ENCODE measurements at places on chromosomes 5 and 9.

DNA sequence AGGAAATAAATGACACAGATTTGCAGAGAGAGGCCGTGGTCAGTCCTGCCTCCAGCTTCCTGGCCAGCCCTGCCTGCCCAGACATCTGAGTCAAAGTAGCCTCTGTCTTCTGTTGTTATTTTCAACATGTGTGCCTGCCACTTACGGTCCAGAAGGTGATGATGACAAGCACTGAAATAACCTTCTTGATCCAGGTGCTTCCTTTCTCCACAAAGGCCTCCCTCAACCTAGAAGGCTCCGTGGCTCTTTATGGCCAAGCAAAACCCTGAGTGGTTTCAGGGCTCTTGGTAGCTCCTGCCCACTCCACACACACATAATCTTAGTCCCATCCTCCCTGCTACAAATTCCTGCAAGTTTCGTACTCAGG, 34.1 kb upstream of the SLC6A19 start:
- DNase-seq = no peak

- DNase-seq = no peak
Observed at GRCh38 chr5:151107084-151107483, 26.2 kb upstream of the TNIP1 start.

GRCh38 chr9:90340421-90340820, 302.2 kb downstream of the DIRAS2 start:
- DNase-seq = no peak

GRCh38 chr9:89637787-89638186, 33.0 kb downstream of the GADD45G start:
- DNase-seq = no peak

DNA sequence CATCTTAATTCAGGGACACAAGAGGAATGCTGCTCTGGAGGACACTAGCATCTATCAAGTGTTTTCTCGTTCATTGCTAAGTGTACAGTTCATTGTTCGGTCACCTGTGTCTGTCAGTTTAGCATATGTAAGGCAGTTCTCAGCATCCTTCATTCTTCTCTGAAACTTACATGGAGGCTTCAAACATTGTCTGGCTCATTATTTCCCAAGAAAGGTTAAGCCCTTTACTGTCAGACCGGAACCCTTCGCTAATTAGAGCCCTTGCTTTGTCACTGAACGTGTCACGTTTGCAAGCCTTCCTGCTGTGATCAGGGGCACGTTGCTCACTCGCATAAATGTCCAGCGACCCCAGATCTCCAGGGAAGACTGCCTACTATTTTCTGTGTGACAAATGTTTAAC, 62.3 kb upstream of the RIOK2 start:
- DNase-seq = no peak

DNA sequence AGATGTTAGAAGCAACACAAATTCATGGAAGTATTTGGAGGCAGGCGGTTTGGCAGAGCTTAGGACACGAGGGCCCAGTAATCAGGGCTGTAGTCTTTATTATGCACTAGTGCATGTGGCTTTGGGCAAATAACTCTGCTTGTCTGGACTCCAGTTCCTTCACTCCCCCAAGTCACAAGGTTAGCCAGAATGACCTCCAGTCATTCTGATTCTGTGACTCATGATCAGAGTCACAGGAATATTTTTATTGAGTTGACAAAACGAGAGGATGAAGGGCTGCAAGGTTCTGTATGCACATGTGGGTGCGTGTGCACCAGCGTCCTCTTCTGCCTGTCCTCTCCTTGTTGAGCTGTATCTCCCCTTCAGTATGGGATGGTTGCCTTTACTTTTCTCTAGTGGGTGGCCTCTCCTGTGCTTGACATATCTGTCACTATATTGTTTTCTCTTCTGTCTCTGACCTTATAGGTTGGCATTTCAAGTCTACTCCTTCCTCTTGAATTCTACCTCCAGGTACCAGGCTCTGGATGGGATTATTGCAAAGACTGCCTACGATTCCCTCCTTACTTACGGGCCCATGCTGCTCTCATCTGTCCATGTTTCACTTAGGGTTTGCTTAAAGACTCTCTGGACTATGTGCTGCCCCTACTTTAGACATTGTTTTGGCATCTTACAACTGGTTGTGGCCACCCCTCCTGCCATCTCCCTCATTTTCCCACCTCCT, 94.6 kb downstream of the KDM4C start:
- no peak for DNase-seq

- no peak for DNase-seq
Observed at GRCh38 chr5:94810281-94810680, 191.8 kb downstream of the SLF1 start.

DNA sequence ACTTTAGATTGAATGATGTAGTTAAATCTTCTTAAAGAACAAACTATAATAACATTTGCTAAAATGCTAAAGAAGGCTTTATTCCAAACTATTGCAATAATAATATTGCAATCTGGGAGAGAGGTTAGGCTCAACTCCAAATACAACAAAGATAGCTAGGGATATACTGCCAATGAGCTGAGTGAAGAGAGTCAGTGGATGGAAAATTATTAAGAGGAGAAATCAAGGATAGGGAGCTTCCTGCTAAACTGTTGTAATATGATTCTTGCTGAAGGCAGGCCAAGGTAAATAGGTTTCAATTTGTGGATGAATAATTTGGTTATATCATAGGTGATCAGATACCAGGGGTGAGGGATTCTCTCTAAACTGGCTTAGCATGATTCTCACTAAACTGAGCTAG, 1651.5 kb downstream of the EFNA5 start:
- no peak for DNase-seq

DNA sequence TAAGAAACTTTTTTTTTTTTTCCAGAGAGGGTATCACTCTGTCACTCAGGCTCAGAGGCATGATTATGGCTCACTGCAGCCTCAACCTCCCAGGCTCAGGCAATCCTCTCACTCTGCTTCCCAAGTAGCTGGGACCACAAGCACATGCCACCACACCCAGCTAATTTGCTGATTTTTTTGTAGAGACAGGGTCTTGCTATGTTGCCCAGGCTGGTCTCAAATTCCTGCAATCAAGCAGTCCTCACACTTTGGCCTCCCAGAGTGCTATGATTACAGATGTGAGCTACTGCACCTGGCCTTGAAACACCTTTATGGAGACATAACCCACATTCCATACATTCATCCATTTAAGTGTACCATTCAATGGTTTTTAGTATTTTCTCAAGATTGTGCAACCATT, 23.7 kb upstream of the CCDC180 start:
- no peak for DNase-seq

GRCh38 chr5:39376293-39376714, 12.0 kb upstream of the C9 start:
- DNase-seq = no peak

GRCh38 chr9:79026316-79026715, 545.4 kb upstream of the TLE4 start:
- no peak for DNase-seq

- DNase-seq = no peak
Observed at GRCh38 chr5:116068028-116068632, 16.7 kb upstream of the COMMD10 start.

GRCh38 chr5:16809395-16810207, 126.5 kb downstream of the MYO10 start:
- DNase-seq = no peak

GRCh38 chr5:135533334-135533733, 2.4 kb downstream of the NEUROG1 start:
- DNase-seq = no peak

DNA sequence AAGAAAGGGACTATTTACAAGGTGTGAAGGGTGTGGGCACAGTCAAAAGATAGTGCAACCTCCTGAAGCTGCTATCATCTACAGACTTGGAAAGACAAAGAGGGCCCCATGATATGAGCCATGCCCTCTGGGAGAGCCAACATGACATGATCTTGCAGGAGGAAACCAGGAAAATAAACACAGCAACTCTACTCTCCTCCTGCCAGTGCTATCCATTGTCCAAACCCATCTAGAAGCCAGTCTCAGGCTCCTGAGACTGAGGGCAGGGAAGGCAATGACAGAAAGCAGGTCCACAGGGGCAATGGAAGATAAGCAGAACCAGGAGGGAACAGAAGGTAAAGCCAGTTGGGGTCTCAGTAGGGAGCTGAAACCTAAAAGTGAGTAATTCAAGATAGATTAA, 37.1 kb downstream of the PLPP1 start:
- no peak for DNase-seq

GRCh38 chr9:33140401-33141360, 26.5 kb downstream of the B4GALT1 start:
- no peak for DNase-seq

DNA sequence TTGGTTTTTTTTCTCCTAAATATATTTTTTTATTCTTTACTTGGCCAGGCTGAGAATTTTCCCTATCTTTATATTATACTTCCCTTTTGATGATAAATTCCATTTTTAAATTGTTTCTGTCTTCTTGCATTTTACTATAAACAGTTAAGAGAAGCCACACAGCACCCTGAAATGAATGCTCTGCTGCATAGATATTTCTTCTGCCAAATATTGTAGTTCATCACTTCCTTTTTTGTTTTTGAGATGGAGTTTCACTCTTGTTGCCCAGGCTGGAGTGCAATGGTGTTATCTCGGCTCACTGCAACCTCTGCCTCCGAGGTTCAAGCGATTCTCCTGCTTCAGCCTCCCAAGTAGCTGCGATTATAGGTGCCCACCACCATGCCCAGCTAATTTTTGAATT, 8.5 kb upstream of the INIP start:
- DNase-seq = no peak

DNA sequence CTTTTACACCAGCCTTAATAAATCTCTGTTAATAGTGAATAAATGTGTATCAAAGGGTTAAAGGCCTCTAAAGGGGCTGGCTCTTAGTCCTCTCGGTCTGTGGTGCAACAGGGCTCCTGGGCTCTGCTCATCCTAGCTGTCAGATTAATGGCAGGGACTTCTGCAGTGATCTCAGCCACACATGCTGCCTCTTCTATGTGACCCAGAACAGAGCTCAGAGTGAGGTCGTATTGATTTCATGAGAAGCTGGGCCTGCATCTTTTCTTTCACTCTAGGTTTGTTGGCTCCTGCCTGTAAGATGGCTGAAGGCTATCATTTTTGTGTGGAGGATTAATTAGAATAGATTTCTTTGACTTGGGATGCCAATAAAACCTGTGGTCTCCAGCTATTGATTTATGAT, 165.0 kb upstream of the GLRA1 start:
- no peak for DNase-seq

DNA sequence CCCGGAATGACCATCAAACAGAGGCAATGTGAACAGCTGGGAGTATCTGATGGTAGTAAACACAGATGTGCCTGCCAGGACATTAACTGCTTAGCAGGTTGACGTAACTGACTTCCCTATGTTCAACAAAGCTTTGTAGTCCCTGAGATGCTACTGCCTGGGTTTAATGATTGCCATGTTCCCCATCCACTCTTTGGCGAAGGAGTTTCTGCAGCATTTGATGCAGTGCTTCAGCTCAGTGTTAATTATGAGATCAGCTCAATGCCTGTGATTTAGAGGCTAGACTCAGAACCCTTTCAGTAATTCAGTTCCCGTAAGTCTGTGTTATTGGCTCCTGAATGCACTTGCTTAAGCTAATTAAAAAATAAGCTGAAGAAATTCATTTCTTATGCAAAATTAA, 547.3 kb upstream of the ZNF608 start:
- DNase-seq = no peak

GRCh38 chr9:111030492-111030891, 7.8 kb downstream of the LPAR1 start:
- no peak for DNase-seq

DNA sequence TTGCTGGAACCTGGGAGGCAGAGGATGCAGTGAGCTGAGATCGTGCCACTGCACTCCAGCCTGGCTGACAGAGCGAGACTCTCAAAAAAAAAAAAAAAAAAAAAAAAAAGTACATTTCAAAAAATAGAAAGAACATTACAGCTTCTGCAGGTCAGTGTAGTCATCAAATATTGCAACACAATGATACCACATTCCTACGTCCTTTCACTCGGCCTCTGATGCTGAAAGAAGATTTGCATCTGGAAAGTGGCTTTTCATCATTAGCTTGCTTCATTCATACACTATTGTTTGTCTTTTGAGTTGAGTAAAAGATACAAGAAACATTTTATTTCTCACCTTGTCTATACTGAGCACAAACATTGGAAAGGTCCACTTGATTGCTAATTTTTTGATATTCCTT, 59.6 kb upstream of the CPLANE1 start:
- DNase-seq = no peak

DNA sequence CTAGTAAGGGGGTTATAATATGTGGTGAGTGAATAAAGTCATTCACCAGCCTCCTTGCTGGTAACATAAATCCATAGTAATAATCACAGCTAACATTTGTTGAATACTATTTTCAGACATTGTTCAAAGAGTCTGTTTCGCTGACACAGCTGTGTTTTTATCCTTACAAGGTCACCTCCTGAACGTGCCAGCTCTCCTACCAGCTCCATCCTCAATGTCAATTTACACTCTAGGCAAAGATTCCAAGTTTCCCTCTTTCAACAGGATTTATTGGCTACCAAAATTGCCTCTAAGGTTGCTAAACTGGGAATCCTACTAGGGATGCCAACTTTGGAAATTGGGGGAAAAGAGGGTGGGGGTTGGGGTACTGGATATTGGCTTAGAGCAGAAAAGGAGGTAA, 30.7 kb upstream of the SMC5 start:
- no peak for DNase-seq

All from stimulated activated CD8-positive, alpha-beta memory T cell treated with anti-CD3 and anti-CD28 coated beads, Interleukin-15, amount 100 ng/mL, for 4 hours (primary cell).